CD14-positive monocyte (primary cell): ENCODE measurements at places on chromosomes 1 and 21.

GRCh38 chr1:154765970-154766369 lies 104.1 kb downstream of the KCNN3 start:
- no peak for DNase-seq

- no peak for DNase-seq
Measured at GRCh38 chr1:240591564-240591963, 20.4 kb downstream of the GREM2 start.

GRCh38 chr1:41444246-41444645 lies 40.2 kb downstream of the EDN2 start:
- no peak for DNase-seq

DNA sequence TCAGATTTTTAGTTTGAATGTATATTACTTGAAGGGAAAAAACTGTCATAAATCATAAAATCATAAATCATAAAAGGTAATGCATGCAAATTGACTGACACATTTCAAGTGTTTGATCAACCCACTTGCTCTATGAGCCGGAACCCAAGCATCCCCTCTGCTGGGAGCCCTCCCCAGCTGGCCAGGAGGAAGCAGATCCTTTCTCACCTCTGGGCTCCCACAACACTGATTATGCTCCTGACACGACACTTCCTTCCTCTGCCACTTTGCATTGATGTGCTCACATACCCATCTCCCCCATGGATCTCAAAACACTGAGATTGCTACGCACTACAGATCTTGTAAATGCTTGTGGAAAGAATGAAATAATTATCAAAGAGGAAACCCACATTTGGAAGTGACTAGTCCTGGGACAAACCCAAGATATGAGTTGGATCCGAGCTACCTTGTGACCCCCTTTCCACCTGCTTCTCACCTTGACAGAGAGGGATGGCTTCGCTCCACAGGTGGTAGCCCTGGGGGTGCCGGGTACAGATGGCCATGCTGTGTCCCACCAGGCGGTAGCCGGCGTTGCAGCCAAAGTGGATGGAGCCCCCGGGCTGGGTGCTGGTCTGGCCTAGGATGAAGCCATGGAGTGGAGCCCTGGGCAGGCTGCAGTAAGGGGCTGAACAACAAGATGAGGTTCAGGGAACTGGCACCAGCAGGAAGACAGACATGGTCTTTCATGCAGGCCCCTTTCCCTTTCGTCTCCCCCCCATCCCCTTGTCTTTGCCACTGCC lies 104.6 kb downstream of the ZSCAN20 start:
- DNase-seq = no peak

DNA sequence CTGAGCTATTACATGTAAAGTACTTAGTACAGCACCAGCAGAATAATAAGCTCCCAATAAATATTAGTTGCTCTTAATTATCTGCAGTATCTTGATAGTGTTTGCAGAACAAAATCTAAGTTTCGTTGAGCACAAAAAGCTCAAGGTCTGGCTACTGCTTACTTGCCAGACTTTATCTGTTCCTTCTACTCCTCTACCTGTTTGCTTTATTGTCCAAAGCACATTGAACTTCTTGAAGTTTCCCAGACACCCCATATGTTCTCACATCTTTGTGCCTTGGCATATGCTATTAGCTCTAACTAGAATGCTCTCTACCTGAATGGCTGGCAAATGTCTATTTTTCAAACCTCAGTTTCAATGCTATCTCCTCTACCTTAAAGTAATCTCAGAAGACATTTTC lies 54.9 kb downstream of the LRRC40 start:
- DNase-seq = no peak

DNA sequence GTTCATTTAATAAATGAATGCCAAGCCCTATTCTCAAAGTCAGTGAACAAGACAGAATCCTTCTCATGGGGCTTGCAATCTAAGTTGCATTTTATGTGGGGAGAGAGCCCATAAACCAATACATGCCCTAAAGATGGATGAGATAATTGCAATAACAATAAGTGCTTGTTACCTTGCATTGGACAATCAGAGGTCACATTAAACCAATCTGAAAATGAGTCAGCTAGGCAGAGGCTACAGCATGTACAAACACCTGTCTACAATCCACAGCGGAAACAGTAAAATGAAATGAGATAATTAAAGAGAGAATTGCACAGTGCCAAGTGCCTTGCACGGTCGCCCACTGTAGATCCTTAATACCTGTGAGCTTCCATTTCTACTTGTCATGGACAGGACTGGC lies 7.4 kb upstream of the IGFN1 start:
- DNase-seq = no peak

DNA sequence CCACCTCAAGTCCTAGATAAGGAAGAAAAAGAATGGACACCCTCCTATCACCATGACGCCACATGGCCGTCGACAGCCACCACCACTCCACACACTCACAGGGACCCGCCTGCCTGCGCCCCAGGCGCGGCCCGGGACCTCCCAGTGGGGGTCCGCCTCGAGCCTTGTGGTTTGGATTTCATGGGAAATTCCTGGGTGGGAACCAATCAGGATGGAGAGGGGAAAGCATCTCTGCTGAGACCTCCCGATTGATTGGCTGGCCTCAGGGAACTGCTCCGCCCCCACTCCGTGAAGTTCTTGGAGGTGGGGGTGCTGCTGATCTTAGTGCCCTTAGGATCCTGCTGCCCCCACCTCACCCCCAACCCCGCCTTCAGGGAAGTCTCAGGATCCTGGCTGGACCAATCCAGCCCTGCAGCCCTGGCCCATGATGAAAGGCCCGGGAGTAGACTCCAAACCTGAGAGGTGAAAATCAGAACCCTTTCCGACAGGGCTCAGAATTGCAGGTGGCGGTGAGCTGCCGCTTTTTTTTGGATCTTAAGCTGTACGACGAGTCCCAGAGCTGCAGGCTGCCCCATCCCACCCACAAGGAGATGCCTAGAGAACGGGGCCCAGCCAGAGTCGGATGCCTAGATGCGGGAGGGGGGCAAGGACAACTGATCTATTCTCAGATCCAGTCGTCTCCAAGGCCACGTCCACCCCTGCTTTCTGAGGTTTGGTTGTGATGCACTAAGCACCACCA lies 29.0 kb upstream of the TMEM51 start:
- no peak for DNase-seq

DNA sequence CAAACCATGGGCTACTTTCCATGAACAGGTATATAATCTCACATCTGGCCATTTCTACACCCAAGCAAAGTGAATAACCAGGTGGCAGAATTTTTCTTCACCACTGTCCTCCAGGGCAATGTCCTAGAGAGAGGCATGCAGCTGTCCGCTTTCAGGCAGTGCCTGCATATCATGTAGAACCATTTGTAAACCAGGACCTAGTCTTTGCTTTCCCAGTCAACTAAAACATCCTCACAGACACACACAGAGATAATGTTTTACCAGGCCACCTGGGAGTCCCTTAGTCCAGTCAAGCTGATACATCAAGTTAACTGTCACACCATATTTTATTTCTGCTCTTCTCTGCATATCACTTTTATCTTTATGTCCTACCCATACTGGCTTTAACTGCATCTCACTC lies 26.2 kb downstream of the TNFSF18 start:
- no peak for DNase-seq

GRCh38 chr1:20949871-20950590 lies 162.9 kb upstream of the HP1BP3 start:
- peak; percentile 5 for DNase-seq

- DNase-seq = peak; percentile 21
Measured at GRCh38 chr1:88647249-88647645, 36.8 kb upstream of the PKN2 start.

GRCh38 chr1:68811806-68812205 lies 314.9 kb upstream of the DEPDC1 start:
- DNase-seq = no peak

DNA sequence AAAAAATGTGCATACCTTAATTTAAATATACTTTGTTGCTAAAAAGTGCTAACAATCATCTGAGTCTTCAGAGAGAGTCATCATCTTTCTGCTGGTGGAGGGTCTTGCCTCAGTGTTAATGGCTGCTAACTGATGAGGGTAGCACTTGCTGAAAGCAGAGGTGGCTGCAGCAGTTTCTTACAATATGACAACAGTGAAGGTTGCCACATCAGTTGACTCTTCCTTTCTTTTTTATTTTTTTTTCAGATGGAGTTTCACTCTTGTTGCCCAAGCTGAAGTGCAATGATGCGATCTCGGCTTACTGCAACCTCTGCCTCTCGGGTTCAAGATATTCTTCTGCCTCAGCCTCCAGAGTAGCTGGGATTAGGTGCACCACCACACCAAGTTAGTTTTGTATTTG lies 2.6 kb upstream of the CFAP45 start:
- no peak for DNase-seq

DNA sequence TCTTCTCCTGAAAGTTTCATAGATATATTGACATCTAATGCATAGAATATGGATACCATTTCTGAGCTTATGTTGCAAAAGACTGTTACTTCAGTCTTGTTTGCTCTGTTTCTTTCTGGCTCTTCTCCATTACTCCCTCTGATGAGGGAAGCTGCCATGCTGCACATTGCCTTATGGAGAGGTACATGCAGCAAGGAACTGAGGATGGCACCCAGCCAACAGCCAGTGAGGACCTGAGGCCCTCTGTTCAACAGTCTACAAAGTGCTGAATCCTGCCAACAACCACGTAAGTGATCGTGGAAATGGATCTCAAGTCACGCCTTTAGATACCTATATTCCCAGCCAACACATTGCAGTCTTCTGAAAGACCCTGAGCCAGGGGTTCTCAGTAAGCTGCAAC lies 66.6 kb upstream of the ADAMTS5 start:
- no peak for DNase-seq

DNA sequence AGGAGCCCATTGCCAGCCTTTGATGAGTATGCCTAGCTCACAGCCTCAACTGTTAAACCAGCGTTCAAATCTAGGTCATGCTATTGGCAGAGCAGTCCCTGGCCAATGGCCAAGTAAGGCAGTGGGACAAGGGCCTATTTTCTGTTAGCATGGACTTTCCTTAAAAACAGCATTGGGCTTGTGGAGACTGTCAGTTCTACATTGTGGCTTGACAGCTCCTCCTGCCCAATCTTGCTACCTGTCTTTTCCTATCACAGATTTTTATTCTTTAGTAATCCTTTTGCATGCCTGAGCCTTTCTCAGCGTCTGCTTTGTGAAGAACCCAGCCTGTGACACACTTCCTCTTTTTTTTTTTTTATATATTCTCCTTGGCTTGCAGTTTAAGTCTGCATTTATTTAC lies 56.4 kb downstream of the DIP2A start:
- DNase-seq = no peak

DNA sequence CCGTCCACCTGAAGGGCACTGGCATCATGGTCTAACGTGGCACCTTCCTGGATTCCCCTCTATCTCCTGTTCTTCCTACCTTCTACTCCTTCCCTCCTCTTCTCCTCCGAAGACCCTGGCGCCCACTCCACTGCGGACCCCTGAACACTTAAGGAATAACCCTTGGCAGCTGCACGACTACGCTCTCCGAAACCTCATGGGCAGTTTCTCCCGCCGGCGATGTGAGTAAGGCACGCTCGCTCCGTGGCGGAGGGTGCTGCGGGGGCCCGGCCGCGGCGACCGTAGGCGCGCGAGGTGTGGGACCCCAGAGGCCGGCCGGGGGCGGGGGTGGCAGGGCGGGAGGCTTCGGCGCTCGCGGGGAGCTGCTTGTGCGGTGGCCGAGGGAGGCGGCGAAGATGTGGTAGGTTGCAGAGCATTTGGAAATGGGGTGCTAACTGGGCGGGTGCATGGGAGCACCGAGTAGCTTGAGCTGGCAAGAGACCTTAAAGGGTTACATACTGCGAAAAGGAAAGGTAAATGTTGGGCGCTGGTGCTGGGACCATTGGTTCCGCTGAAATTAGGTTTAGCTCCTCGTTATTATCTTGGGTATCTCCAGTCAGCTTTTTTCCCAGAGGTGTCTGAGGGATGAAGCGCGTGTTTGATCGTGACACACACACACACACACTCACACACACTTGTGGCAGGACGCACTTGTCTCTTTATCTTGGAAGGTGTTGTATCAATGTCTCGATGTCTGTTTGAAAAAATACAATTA lies 876 bp downstream of the LRRC7 start:
- DNase-seq = no peak

- DNase-seq = no peak
Measured at GRCh38 chr1:27616441-27616840, 12.5 kb upstream of the AHDC1 start.
